ENCODE measurements at places on chromosomes 7 and 10. TPM values are rescaled to one million over a fixed set of nuclear protein-coding genes. Genes with fewer than 3 reads are reported as not detected.
A peak's percentile ranks its signal among the peaks of the same experiment; 100 is the strongest.

DNA sequence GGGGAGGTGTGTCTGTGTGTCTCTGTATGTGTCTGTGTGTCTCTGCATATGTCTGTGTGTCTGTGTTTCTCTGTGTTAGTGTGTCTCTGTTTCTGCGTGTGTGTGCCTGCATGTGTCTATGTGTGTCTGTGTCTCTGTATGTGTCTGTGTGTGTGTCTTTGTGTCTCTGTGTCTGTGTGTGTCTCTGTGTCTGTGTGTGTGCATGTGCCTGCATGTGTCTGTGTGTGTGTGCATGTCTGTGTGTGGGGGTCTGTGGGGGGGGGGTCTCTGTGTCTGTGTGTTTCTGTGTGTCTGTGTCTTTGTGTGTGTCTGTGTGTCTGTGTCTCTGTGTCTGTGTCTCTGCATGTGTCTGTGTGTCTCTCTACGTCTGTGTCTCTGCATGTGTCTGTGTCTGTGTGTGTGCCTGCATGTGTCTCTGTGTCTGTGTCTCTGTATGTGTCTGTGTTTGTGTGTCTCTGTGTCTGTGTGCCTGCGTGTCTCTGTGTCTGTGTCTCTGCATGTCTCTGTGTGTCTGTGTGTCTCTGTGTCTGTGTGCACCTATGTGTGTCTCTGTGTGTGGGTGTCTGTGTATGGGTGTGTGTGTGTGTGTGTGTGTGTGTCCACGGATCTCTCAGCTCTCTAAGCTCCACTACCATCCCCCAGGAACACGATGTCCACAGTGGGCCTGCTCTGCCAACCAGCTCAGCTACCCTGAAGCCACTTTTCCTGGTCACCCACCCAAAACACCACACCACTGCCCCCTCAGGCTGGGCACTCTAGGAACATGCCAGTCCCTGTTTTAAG lies 41.7 kb downstream of the RASGEF1A start:
- no peak for DNase-seq

DNA sequence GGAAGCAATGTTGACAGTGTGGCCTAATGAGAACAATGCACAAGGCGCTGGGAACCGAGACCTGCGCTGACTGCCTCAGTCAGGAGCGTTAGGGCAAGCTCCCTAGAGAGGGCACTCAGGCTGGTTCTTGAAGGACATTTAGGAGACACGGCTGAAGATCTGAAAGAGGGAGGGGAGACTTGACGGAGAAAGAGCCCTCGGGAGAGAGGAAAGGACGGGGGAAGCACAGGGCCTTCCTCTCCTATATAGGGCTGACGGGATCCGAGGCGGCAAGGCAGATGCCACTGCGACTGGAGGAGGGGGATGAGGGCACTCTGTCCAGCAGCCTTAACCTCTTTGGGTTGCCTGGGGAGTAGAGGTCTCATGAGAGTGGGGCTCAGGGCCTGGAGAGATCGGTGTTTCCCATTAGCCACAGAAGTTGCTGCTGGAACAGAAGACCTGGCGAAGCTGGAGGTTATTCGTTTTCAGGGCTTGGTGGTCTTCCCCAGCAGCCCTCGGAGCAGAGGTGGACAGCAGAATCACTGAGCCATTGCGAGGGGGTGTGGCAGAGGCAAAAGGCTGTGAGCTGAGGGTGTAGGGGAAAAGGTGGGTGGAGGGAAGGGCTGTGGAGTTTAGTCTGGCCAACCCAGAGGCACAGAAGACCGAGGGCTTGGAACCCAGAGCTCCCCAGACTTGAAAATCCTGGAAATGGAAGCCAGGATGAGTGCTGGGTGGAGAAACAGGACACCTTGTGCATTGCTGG lies 36.0 kb downstream of the CLEC2L start:
- no peak for DNase-seq

GRCh38 chr7:131338173-131338572 lies 10.5 kb downstream of the MKLN1 start:
- DNase-seq = no peak

GRCh38 chr10:3995302-3996210 lies 210.5 kb upstream of the KLF6 start:
- no peak for DNase-seq

DNA sequence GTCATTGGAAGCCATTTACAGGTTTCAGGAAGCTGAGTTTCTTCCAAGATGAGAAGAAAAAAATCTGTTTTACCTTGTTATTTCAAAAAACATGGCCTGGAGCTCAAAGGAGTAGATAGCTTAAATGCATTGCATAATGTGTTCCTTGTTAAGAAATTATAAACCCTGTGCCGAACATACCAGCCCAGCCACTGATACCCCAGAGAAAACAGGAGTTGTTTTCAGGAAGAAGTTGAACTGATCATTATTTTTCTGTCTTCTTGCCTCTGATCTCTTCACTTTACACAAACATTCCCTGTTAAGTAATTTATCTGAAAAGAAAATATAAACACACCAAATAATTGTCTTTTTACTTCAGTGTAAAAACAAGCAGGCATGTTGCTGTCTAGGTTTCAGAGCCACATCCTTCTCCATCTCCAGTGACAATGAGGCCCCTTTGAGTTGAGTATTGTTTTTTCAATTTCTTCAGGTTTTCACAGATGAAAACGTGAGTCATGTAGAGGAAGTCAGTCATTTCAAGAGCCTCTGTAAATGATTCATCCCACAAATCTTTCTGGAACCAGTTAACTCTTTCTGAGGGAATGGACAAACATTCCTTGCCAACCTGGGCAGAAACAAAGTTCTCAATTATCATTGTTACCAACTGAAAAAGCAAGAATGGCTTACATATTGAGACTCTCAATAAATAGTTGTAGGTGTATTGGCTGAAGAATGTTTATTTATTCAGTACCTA lies 244.2 kb downstream of the IPMK start:
- no peak for DNase-seq

DNA sequence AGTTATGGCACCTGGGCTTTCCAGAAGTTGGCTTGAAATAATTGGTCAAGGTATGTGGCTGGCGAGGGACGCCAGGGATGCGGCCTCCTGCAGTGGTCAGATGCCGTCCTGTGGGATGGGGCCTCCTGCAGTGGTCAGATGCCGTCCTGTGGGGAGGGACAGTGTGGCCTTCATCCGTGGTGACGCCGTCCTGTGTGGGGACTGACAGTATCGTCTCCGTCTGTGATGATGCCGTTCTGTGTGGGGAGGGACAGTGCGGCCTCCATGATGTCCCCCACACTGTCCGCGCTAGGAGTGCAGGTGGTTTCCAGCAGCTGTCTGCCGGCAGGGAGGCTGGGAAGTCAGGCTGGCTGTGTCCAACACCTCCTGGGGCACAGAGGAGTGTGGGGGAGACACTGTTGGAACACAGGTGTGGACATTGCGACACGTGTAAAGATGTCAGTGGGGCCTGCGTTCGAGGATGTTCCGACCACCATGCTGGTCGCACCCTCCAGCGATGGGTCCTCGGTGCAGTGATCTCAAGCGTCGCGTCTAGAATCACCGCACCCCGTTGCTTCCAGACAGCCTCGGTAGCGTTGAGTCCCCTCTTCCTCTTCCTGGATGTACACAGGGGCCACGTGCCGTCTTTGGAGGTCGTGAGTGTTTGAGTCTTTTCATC lies 52.6 kb downstream of the INPP5A start:
- DNase-seq = no peak

DNA sequence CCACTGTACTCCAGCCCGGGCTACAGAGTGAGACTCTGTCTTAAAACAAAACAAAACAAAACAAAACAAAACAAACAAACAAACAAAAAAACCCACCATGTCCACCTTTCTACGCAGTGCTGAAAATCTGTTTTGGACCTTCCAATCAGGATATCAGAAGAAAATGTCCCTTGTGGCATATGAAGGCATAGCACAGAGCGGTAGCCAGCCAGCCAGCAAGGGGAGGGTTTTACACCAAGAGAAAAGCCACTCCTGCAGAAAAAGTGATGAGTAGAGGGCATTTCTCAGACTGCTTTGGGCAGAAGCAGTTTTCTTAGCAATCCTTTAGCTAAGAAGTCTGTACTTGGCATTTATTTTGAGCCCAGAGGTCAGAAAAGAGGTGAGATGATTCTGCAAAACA lies 612.2 kb downstream of the TYW1 start:
- no peak for DNase-seq

DNA sequence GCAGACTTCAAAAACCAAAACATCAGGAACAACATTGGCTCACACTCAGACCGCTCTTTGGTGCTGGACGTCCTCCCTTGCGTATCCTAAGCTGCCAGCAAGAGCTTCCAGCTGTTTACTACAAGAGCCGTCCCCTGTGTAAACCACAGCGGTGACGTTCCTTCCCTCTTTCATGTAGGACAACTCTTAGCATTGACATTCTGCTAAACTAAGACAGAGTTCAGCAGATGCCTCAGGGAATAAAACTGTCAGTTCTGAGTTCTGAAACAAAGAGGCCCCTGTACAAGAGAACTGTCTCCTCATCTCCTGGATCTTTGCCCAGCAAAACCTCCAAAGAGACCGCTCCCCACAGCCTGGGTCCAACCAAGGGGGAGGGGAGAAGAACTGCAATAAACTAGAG lies 57.8 kb upstream of the OPALIN start:
- DNase-seq = no peak

DNA sequence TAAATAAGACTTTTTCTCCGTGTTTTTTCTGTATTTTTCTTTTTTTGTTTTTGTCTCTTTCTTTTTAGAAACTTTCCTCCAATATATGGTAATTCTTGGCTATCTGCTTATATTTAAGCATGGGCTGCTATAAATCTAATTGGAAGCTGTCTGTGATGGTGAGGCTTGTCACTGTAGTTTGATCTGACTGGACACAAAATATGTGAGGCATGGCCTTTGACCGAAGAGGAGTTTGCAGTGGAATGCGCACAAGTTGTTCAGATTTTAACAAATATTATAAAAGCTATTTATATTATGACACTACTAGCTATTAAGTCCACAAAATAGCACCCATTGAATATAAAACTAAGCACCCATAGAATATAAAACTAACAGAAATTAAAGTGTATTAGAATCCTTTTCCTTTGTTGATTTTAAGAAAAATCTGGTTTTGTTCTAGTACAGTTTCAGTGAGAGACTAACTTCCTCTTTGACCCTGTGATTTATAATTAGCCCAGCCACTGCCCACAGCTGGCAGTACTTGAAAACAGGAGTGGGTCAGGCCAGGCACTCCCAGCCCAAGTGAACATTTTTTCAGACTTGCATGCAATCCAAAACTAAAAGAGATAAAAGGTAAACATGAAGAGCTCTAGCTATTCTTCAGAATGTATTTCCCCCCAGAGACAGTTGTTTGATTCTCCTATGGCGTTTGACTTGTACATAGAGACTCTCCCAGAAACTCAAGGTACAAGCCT lies 69.9 kb upstream of the FGL2 start:
- DNase-seq = peak; percentile 51

- no peak for DNase-seq
Observed at GRCh38 chr10:62844280-62845011, 28.3 kb upstream of the EGR2 start.

GRCh38 chr7:54796150-54796549 lies 37.1 kb upstream of the SEC61G start:
- DNase-seq = no peak

IDI2 gene
- not detected for total RNA-seq

PRSS2 gene
- 1.1 TPM for total RNA-seq
